ENCODE measurements at places on chromosomes 11 and 22. TPM values are rescaled to one million over a fixed set of nuclear protein-coding genes. Genes with fewer than 3 reads are reported as not detected.

Gene VPREB1
- total RNA-seq = not detected

Gene P2RY2
- 1.2 TPM for total RNA-seq

Gene DRD4
- total RNA-seq = not detected

Gene HMOX1
- 87.3 TPM for total RNA-seq

Gene FADD
- 29.5 TPM for total RNA-seq

Gene PATE2
- total RNA-seq = 0.13 TPM

Gene OR8A1
- total RNA-seq = not detected

Gene CABP4
- total RNA-seq = 0.26 TPM

Gene CD59
- 1,661 TPM for total RNA-seq

Gene NAALADL1
- total RNA-seq = 27.0 TPM

Gene CDC42BPG
- total RNA-seq = 0.25 TPM

Gene SCN4B
- not detected for total RNA-seq

Data from aortic smooth muscle cell (primary cell).